Karpas-422 (cell line): ENCODE measurements at places on chromosomes 1 and 21.

- H3K36me3 ChIP-seq: peaks cover 21% of the 10 kb centered on the region
- H3K4me3 ChIP-seq: no peak overlapping the region
- H3K27ac ChIP-seq: no peak overlapping the region
- no peak for DNase-seq
- no peaks in the 10 kb centered on the region for H3K4me1 ChIP-seq
- no peaks in the 10 kb centered on the region for H3K27me3 ChIP-seq
Measured at GRCh38 chr21:45266518-45267389, 20.9 kb downstream of the POFUT2 start.

GRCh38 chr1:245197121-245197520 is 42.3 kb downstream of the KIF26B start:
- no peak for DNase-seq
- no peak overlapping the region for H3K4me3 ChIP-seq
- no peak overlapping the region for H3K27ac ChIP-seq
- H3K4me1 ChIP-seq: no peaks in the 10 kb centered on the region
- H3K27me3 ChIP-seq: no peaks in the 10 kb centered on the region
- H3K36me3 ChIP-seq: no peaks in the 10 kb centered on the region

DNA sequence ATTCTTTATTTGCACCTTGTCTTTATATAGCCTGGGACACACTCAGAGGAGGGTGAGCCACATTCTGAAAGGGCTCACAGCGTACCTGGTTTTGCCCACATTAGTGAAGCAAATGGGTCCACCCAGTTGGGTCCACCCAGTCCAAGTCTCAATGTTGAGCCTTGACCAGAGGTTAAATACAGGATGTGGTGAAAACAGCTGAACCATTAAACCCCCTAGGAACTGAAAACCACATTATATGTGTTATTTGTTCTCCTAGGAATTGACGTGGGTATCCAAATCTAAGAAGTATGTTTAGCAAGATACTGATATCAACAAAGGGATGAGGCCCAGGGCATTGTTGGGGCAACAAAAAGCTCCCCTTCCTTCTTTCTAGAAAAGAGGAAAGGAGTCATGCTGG is 83.8 kb downstream of the SETD4 start:
- no peaks in the 10 kb centered on the region for H3K36me3 ChIP-seq
- no peak for DNase-seq
- H3K4me1 ChIP-seq: no peaks in the 10 kb centered on the region
- H3K4me3 ChIP-seq: no peak overlapping the region

DNA sequence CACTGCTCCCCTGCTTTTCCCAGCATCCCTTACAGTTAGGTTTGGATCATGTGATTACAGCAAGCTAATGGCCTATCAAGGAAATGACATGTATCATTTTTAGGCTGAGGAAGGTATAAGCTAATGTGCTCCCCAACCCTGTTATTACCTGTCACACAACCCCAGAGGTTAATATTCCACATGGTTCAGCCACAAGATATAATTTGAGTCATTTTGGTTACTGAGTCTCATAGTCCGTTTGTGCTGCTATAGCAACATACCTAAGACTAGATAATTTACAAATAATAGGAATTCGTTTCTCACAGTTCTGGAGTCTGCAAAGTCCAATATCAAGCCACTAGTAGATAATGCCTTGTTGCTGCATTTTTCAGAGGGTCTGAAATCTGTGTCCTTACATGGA is 29.1 kb upstream of the SLC16A1 start:
- no peak for DNase-seq
- no peak overlapping the region for H3K4me3 ChIP-seq
- H3K36me3 ChIP-seq: no peaks in the 10 kb centered on the region
- H3K27me3 ChIP-seq: no peaks in the 10 kb centered on the region
- peaks cover 23% of the 10 kb centered on the region for H3K4me1 ChIP-seq
- H3K27ac ChIP-seq: no peak overlapping the region

DNA sequence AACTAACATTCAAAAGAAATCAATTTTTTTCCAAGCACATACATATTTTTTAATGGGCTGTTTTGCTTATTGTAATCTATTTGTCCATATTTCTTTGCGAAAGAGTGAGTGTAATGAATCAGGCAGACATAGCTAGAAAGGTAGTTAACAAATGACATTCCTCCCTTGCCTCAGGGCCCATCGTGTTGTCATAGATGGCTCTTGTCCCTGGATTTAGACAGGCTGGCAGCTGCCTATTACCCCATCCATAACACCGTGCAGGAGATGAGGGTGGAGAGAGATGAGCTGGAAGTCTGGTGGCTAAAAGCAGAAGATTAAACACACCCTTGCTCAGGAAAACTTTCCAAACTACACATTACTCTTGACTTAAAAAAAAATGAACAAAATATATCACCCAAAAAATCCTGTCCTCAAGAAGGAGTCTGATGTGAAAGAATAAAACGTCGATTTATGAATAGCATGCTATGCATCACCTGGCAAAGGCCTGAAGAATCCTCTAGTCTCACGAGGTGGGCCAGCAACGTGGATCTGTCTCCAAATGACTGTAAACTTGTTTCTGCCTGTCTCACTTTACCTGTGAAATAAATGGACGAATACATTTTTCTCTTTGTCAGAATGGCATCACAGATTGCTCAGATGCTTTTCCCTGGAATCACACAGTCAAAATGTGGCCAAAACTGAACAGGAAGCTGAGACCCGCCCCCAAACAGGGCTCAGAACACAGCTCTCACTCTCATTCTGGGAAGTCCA is 55.7 kb downstream of the C21orf91 start:
- no peak for DNase-seq
- H3K36me3 ChIP-seq: no peaks in the 10 kb centered on the region
- H3K27me3 ChIP-seq: no peaks in the 10 kb centered on the region

DNA sequence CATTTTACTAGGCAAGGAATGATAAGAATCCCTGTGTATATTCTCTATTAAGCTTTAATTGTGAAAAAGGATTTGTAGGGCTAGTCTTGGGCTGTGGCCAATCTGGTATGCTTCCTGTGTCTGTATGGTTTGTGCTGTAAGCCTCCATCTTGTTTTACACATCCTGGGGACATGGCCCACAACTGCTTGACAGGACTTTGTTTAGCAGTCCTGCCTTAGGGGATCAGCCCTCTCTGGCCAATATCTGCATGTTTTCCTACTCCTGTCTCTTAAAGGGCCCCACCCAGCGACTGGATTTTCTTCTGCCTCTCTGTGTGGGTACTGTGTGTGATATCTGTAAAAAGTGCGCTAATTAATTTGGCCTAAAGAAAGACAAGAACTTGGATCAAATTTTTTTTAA is 813.2 kb downstream of the PLA2G4A start:
- no peaks in the 10 kb centered on the region for H3K27me3 ChIP-seq
- DNase-seq: no peak
- no peak overlapping the region for H3K4me3 ChIP-seq

GRCh38 chr1:156815307-156815826 is 1.3 kb downstream of the SH2D2A start:
- no peak for DNase-seq
- H3K27me3 ChIP-seq: no peaks in the 10 kb centered on the region
- H3K27ac ChIP-seq: no peak overlapping the region
- H3K36me3 ChIP-seq: no peaks in the 10 kb centered on the region
- H3K4me3 ChIP-seq: no peak overlapping the region

DNA sequence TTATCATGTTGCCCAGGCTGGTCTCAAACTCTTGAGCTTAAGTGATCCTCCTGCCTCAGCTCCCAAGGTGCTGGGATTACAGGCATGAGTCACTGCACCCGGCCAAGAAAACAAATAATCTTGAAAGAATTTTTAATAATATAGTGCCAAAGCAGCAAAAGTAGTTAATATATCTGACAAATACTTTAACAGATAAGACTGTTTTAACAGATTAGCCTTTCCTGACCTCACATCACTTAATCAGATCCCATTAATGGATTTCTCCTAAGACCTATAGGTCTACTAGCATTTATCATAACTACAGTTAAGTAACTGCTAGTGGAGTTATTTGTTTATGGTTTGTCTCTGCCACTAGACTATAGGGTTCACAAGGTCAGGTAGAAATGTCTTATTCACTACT is 61.1 kb upstream of the HP1BP3 start:
- peaks cover 60% of the 10 kb centered on the region for H3K36me3 ChIP-seq
- H3K27me3 ChIP-seq: no peaks in the 10 kb centered on the region
- no peak overlapping the region for H3K4me3 ChIP-seq
- H3K27ac ChIP-seq: no peak overlapping the region
- no peaks in the 10 kb centered on the region for H3K4me1 ChIP-seq
- DNase-seq: no peak

GRCh38 chr1:65773391-65774123 is 19.1 kb upstream of the PDE4B start:
- H3K27ac ChIP-seq: no peak overlapping the region
- no peak for DNase-seq
- H3K36me3 ChIP-seq: no peaks in the 10 kb centered on the region

GRCh38 chr1:1604374-1605033 is 4.6 kb upstream of the FNDC10 start:
- H3K4me3 ChIP-seq: no peak overlapping the region
- no peaks in the 10 kb centered on the region for H3K27me3 ChIP-seq
- H3K27ac ChIP-seq: no peak overlapping the region
- H3K4me1 ChIP-seq: peaks cover 13% of the 10 kb centered on the region
- no peaks in the 10 kb centered on the region for H3K36me3 ChIP-seq

- no peak overlapping the region for H3K27ac ChIP-seq
- DNase-seq: no peak
- H3K36me3 ChIP-seq: no peaks in the 10 kb centered on the region
- H3K27me3 ChIP-seq: no peaks in the 10 kb centered on the region
- H3K4me3 ChIP-seq: no peak overlapping the region
Measured at GRCh38 chr1:6116137-6116536, 64.0 kb downstream of the CHD5 start.

GRCh38 chr1:99647490-99647889 is 1.6 kb downstream of the PALMD start:
- no peaks in the 10 kb centered on the region for H3K27me3 ChIP-seq
- no peaks in the 10 kb centered on the region for H3K36me3 ChIP-seq
- H3K4me3 ChIP-seq: no peak overlapping the region
- H3K4me1 ChIP-seq: peaks cover 12% of the 10 kb centered on the region
- DNase-seq: no peak

GRCh38 chr1:52590266-52590665 is 11.9 kb upstream of the GPX7 start:
- no peaks in the 10 kb centered on the region for H3K36me3 ChIP-seq
- no peaks in the 10 kb centered on the region for H3K27me3 ChIP-seq
- H3K27ac ChIP-seq: no peak overlapping the region
- peaks cover 15% of the 10 kb centered on the region for H3K4me1 ChIP-seq
- no peak overlapping the region for H3K4me3 ChIP-seq

GRCh38 chr21:14290576-14290975 is 74.6 kb downstream of the RBM11 start:
- H3K36me3 ChIP-seq: no peaks in the 10 kb centered on the region
- no peak for DNase-seq
- H3K27ac ChIP-seq: no peak overlapping the region
- no peak overlapping the region for H3K4me3 ChIP-seq
- H3K27me3 ChIP-seq: no peaks in the 10 kb centered on the region

- H3K27me3 ChIP-seq: no peaks in the 10 kb centered on the region
- H3K27ac ChIP-seq: no peak overlapping the region
- no peaks in the 10 kb centered on the region for H3K36me3 ChIP-seq
- H3K4me1 ChIP-seq: peaks cover 13% of the 10 kb centered on the region
- no peak overlapping the region for H3K4me3 ChIP-seq
Measured at GRCh38 chr1:196317535-196318522, 290.4 kb downstream of the KCNT2 start.

DNA sequence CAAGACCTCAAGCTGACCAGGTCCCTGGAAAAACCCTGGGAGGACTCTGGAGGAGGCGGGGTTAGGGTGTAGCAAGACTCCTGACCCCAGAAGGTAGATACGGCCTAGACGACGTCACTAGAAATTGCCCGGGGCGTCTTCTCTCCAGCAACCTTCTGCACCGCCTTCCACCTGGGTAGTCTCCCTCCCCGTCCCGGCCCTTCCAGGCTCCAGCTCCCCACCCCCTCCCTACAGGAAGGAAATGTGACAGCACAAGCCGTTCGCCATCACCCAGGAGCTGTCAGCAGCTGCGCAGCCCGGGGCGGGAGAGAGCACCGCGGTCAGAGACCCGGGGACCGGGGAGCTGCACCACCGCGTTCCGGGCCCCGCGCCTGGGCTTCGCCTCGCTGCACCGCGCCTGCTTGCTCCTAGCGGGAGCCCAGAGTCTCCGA is 20.0 kb downstream of the SERTAD4 start:
- DNase-seq: no peak
- H3K27ac ChIP-seq: no peak overlapping the region
- H3K4me1 ChIP-seq: no peaks in the 10 kb centered on the region
- H3K4me3 ChIP-seq: no peak overlapping the region

DNA sequence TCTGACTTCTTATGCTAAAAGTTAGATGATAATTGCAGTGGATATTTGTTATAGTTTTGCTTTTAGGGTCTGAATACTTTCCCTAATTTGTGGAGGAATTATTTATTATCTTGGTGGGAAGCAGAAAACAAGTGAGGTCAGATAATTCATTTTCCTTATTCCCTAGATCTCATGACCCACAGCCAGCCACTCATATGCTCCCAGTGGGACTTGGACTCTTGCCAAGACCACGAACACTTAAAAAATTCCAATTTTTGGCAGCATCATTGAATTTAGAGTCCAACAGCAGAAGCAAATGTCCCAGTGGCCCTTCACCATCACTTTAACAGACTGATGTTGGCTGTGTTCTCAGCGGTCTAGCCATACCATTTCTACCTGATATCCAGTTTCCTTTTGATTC is 204.2 kb downstream of the HMCN1 start:
- no peak overlapping the region for H3K4me3 ChIP-seq
- H3K27me3 ChIP-seq: no peaks in the 10 kb centered on the region
- H3K36me3 ChIP-seq: no peaks in the 10 kb centered on the region
- no peak overlapping the region for H3K27ac ChIP-seq
- DNase-seq: no peak

GRCh38 chr1:35577071-35577998 is 4.2 kb downstream of the TFAP2E start:
- peak; percentile 86 for DNase-seq
- H3K27ac ChIP-seq: no peak overlapping the region
- H3K4me3 ChIP-seq: peak overlapping the region; percentile 67
- H3K36me3 ChIP-seq: no peaks in the 10 kb centered on the region
- peaks cover 40% of the 10 kb centered on the region for H3K4me1 ChIP-seq

DNA sequence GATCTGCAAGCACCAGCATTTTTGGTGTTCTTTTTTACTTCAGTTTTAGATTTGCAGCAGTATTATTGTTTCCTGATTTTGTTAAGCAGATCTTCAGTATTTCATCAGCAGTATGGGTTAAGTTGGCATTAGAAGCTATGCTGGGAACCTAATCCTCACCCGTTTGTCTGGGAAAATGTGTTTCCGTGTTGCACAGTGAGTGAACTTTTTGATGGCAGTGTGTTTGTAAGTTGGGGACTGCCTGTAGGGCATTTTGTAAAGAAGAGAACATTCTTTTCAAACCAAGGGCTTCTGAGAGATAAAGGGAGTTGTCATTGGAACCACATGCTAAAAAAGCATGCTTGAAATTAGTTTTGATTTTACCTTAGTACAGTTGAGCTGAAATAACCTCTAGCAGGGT is 35.9 kb downstream of the UCK2 start:
- DNase-seq: no peak
- no peak overlapping the region for H3K27ac ChIP-seq
- H3K27me3 ChIP-seq: no peaks in the 10 kb centered on the region
- H3K4me1 ChIP-seq: no peaks in the 10 kb centered on the region
- no peak overlapping the region for H3K4me3 ChIP-seq
- peaks cover 9% of the 10 kb centered on the region for H3K36me3 ChIP-seq
